Stimulated activated CD4-positive, alpha-beta T cell treated with anti-CD3 and anti-CD28 coated beads, Interleukin-1b, Interleukin-23, amount 100 ng/mL, for 1 hour (primary cell): ENCODE measurements at places on chromosomes 13 and 19.

DNA sequence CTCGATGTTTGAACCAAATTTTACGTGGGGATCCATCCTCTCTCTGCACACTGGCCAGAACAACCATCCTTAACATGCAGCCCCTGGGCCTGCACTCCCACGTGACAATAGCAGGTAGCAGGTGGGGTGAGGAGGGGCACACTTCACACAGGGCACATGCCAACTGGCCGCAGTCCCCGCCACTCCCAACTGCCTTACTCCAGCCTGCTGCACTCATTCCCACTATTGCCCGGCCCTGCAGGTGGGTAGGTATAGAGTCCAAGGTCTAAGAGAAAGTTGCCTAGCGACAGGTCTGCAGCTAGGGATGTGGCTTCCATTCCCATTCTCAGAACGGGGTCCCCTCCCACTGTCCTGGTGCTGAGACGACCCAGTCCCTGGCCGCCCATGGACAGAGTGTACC is 18.0 kb downstream of the VRK3 start:
- no peak for DNase-seq

DNA sequence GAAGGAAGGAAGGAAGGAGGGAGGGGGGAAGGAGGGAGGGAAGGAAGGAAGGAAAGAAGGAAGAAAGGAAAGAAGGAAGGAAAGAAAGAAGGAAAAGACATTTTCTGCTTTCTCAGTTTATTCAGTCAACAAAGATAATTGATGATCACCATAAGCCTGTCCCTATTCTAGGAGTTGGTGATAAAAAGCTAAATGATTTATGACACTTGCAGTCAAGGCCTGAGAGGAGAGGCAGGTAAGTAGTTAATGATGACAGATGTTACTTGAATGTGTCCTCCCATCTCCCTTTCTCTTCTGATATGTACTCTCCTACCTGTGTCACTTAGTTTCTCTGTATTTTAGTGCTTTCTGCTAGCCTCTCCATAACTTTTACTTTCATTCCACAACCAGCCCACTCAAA is 141.3 kb downstream of the SLITRK6 start:
- no peak for DNase-seq

GRCh38 chr13:78030341-78030896 is 111.8 kb upstream of the EDNRB start:
- no peak for DNase-seq

- no peak for DNase-seq
These were observed 18.1 kb downstream of the DPP9 start for GRCh38 chr19:4705413-4706131.

- no peak for DNase-seq
These were observed 726 bp upstream of the UFM1 start for GRCh38 chr13:38348861-38349389.

DNA sequence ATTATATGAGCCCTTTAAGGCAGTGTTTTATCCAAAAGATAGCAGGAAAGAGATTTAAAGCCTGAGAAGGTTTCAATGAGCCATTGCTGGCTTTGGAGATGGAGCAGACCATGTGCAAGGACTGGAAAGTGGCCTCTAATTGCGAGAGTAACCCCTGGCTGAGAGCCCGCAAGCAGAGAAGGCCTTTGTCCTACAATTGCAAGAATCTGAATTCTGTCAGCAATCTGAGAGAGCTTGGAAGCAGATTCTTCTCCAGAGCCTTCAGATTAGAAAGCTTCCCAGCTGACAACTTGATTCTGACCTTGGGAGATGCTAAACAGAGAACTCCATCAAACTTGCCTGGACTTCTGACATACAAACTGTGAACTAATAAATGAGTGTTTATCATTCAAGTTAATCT is 528.7 kb upstream of the KLF12 start:
- DNase-seq, result no peak

GRCh38 chr19:29545866-29546582 is 20.2 kb downstream of the VSTM2B start:
- DNase-seq, result no peak

DNA sequence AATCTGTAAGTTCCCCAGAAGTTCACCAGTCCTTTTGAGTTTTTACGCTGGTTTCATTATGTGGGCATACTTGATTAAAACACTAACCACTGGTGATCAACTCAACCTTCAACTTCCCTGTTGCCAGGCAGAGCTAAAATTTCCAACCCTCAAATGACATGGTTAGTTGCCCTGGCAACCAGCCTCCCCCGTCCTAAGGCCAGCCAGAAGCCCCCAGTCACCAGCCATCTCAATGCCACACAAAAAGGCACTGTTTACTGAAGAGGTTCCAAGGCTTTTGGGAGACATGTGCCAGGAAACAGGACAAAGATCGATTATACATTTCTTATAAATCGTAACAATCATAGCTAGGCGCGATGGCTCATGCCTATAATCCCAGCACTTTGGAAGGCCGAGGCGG is 1.6 kb downstream of the ZNF649 start:
- no peak for DNase-seq

- DNase-seq, result no peak
These were observed 191.2 kb downstream of the USP12 start for GRCh38 chr13:26980099-26981031.

DNA sequence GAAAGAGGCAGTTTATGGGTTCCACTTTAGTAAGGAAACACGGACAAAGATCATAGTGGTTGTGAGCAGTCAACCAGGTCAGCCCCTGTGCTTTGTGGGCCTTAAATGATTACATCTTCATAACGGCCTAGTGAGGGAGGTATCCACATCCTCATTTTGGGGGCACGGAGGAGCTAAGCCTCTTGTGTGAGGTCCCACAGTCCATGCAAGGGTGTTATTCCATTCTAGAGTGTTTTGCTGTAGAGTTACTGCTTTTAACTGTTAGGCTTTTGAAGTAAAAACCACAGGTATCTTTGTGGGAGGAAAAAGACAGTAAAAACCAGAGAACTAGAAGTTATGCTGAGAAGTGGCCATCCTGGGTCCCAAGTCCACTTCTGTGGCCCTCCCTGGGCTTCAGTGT is 4.0 kb downstream of the NOP53 start:
- DNase-seq, result no peak

DNA sequence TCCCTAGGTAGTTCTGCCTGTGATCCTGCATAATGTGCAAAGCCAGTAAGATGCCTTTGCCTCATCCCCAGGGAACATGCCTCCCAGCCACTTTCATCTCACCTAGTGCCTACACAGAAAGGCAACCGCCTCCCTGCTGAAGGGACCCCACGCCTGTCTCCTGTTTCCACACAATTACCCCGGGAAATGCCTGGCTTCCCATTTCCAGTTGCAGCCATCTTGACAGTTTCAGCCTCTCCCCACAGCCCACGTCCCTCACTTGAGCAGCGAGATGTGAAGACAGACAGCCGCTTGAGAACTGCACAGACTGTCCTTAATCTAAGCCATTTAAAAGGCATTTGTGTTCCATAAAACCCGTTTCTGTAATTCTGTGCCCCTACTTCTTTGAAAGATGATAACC is 4.7 kb upstream of the UQCRFS1 start:
- no peak for DNase-seq

GRCh38 chr19:19657397-19657783 is 6.1 kb downstream of the ATP13A1 start:
- no peak for DNase-seq

DNA sequence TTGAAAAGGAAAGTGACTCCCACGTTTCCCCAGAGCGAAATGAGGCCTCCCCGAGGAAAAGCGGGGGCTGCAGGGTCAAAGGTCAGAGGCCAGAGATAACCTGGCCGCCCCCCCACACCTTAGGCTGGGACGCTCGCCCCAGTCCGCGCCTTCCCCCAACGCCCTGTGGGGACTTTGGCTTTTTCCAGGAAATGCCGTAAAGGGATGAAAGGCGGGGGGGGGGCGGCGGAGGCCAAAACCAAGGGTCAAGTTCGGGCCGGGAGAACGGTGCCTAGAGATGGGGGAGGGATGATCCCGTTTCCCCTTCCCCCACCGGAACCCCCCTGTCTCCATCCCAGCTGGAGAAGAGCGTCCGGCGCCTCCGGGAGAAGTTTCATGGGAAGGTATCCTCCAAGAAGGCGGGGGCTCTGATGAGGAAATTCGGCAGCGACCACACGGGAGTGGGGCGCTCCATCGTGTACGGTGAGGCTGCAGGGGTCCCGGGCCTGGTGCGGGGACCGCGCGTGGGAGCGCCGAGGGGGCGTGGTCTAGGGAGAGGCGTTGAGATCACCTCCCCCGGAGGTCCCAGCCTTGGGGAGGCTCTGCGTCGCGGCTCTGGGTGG is 575 bp downstream of the SHFL start:
- DNase-seq, result no peak

- no peak for DNase-seq
These were observed 3.1 kb downstream of the CARS2 start for GRCh38 chr13:110702591-110703526.

DNA sequence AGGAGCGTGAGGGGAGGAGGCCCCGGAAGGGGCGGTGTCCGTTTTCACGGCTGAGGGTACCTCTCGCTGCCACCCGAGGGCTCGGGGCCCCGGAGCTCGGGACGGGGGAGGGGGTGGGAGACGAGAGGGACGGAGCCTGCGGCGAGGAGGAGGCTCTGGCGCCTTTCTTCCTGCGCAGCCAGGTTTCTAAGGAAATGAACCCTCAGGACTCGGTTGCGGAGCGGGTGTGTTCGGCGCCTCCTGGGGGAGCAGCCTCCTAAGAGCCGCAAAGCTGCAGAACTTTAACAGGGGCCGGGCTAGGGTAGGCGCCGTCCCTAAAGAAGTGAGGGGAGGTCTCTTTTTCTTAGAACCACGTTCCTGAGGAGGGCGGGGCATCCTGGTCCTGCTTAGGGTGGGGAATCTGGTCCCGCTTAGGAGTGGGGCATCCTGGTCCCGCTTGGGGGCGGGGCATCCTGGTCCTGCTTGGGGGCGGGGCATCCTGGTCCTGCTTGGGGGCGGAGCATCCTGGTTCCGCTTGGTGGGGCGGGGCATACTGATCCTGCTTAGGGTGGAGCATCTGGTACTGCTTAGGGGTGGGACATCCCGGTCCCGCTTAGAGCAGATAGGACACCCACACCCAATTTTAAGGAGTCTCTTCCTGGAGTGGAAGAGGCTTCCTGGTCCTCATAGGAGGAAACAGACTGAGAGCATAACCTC is 6.2 kb downstream of the SYT5 start:
- DNase-seq, result no peak

- DNase-seq, result no peak
These were observed 771.3 kb upstream of the ARGLU1 start for GRCh38 chr13:107339209-107339608.

GRCh38 chr13:62799931-62800436 is 1384.3 kb upstream of the PCDH20 start:
- DNase-seq, result no peak

DNA sequence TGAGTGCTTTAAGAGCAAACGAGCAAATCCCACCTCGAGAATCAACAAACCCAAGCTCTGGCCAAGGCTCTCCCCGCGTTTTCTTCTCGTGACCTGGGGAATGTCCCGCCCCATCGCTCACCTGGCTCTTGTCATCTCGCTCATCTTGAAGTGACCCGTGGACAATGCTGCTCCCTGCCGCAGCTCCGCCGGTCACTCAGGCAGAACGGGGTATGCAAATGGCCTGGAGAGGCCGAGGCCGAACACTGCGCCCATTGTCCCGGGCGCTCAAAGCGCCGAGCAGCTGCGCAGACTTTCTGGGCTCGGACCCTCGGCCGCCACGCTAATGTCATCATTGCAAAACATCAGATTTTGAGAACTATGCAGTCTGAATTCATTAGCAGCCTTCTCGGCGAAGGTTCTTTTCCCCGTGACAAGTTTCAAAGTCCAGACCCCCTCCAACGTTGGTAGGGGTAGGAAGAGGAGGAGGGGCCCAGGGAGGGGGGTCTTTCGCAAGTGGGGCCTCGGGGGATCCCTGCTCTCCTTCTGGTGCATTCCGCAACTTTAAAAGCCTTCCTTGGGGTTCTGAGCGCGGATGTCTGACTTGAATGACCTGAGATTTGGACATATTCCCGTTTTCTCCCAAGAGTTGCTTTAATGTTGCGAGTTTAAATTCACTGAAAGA is 39.7 kb downstream of the SOX1 start:
- DNase-seq, result no peak

- DNase-seq, result no peak
These were observed 20.3 kb downstream of the LNX2 start for GRCh38 chr13:27599845-27600553.

DNA sequence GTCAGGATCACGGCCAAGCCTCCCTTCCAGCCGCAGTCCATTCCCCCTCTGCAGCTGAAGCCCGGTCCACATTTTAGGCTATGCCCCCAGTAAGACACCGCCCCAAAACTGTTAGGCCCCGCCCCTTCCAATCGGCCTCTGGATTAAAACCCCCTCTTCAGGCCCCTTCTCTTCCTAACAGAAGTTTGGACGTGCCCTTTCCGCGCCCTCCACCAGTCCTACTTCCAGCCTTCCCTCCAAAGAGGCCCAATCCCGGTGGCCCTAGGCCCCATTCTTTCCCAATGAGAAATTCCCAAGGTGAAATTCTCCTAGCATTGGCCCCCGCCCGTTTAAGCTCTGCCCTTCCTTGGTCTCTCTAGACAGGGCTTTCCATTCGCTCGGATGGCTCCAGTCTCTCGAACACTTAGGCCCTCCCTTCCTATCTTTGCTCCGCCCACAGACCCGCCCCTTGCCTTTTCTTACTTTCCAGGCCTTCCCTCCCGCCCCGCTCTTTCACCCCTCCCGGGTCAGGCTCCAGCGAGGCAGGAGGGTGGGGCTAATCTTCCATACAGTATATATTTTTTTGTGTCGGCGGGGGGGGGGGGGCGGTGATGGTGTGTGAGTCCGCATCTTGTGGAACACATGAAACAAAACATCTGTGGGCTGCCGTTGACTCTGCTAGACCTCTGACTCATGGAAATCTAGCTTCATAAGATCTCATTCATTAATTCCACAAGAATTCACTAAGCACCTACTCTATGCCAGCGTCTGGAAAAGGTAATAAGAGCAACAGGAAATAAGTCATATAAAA is 13.6 kb downstream of the LTBP4 start:
- peak; percentile 84 for DNase-seq

DNA sequence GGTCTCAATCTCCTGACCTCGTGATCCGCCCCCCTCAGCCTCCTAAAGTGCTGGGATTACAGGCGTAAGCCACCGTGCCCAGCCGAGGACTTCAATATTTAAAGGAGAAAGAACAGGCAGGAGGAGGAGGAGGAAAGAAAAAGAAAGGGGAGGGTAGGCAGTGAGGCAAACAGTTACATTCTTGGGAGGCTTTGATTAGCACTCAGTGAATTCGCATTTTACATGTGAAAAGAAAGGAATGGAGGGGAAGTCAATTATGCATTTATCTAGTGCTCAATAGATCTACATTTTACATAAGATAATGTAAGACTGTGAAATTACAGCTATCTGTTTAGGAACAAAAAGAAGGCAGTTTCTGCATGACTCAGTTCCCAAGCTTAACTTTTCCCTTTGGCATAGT is 30.9 kb upstream of the CXCL17 start:
- no peak for DNase-seq

DNA sequence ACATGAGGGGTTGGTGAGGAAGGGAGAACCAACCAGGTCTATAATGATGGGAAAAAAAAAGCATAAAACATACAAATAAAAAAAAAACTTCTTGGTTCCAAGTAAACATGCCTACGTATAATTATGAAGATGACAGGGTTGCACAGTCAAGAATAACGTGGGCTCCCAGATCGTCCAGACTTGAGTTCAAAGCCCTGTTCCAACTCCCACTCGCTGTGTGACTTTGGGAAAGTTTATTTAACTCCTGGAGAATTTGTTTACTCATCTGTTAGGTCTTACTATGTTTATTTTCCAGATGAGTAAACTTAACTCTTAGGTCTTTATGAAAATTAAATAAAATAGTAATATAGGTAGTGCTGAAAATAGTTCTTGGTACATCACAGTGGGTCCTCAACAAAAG is 13.8 kb downstream of the STARD13 start:
- no peak for DNase-seq

- no peak for DNase-seq
These were observed 867 bp downstream of the ZNF546 start for GRCh38 chr19:39997638-39998216.

- DNase-seq, result no peak
These were observed 28.1 kb downstream of the MPND start for GRCh38 chr19:4371247-4372164.
